SHP77 (cell line): ENCODE measurements at places on chromosomes 2 and 18.

GRCh38 chr2:16318474-16319195 lies 347.0 kb downstream of the CYRIA start:
- DNase-seq: no peak

DNA sequence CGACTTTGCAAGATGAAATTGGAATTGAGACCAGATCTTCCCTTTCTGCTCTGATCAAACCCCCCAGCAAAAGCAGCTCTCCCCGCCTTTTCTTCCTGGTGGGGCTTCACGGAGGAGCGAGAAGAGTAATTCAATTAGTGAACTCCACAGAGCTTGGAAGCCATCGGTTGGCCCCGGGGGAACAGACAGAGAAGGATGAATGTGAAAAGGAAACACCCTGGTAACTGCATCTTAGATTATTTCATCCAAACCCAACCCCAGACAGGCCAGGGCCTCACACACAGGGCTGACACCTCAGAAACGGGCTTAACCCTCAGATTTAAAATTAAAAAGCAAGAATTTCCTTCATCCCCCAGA lies 18.3 kb downstream of the SMAD7 start:
- no peak for DNase-seq

DNA sequence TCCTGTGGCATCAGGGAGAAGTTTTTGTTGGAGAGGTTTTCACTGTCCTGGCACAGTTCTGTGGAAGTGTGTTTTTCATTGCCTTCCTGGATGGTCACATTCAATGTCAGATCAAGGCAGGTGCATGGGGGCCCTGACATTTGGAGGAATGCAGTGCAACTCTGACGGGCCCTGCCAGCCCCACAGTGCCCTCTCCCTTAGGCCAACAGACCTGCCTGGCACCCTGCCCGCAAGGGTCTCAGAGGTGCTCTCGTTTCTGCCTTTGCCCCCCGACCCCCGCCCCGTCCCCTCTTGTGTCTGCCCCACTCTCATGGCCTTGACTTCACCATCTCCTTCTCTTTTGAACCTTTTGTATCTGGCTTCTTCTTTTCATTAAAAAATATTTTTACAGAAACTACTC lies 257.2 kb upstream of the HDAC4 start:
- DNase-seq: no peak

- DNase-seq: no peak
These were observed 77.2 kb downstream of the CD28 start for GRCh38 chr2:203783496-203784203.

DNA sequence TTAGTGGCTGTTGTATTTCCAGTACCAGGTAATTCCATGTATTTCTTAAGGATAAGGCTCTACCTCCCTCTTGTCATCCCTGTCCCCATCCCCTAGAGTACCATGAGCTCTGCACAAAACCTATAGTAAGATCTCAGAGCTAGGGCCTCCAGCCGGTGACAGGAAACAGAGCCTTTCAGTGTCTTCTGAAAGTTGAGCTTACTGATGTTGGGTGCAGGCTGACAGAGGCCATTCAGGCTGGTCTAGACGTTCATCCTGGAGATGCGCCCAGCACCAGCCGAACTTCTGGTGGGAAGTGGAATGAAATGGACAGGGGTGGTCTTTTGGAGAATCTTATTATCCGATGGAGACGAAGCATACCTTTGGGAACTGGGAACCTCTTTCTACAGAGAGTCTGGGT lies 16.7 kb upstream of the LYPD6B start:
- no peak for DNase-seq

DNA sequence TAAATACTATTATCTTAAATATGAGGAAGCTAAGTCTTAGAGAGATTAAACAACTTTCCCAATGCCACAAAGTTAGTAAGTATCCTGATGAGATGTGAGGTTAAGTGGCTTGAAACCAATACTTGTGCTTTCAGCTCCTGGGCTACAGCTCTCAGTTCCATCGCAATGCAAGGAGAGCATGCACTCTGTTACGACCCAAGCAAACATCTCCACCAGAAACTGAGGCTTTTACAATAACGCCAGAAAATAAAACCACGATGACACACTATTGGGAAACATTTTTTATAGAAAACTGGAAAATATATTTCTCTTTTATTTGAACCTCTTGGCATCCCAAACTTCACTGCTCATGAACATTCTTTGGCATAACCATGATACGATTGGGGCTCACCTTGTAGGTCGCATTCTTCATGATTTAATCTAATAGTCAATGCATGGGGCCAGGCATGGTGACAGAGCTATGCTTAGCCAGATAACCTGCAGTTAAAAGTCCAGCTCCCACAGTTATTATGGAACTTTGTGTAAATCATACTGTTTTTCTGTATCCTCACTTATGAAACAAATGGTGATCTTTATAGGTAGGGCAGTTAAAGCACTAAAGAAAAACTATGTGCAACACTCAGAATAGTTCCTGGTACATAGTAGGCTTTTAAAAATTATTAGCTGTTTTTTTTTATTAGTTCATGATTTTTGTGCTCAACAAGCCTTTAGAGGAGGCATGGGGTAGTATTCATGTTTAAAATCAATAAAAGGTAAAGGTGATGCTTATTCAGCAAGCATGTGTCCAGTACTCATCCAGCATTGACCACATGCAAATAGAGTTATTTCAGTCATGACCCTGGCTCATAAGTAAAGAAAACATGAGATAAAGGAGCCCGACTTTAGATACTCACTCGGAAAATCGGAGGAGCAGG lies 238.3 kb upstream of the TRIB2 start:
- no peak for DNase-seq

- no peak for DNase-seq
These were observed 7.4 kb downstream of the SMAD7 start for GRCh38 chr18:48943333-48943732.

GRCh38 chr2:224969633-224970260 lies 72.5 kb downstream of the DOCK10 start:
- no peak for DNase-seq

DNA sequence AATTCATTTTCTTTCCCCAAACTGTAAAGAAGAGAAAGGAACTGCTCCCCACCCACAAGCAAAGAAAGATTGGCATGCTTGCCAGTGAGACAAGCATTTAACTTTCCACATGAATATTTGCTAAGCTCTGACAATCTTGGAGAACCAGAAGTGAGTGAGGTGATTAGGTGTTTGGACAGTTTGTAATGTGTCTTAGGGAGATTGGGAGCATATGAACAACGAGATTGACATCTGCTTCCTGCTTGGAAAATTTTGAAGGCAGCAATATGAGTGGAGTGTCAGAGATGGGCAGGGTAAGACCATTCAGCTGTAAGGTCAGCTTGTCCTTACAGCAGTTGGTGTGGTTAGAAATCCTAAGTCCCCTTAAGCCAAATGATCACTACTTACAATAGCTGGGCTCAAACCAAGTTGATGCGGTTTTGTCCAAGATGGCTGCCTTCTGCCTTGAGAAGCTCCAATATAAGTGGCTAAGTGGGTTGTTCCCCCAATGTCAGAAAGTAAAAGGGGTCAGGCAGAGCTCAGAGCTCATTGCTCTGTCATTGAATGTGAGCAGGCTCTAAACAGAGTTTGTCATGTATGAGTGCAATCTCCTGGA lies 36.0 kb upstream of the GALNT5 start:
- DNase-seq: no peak

DNA sequence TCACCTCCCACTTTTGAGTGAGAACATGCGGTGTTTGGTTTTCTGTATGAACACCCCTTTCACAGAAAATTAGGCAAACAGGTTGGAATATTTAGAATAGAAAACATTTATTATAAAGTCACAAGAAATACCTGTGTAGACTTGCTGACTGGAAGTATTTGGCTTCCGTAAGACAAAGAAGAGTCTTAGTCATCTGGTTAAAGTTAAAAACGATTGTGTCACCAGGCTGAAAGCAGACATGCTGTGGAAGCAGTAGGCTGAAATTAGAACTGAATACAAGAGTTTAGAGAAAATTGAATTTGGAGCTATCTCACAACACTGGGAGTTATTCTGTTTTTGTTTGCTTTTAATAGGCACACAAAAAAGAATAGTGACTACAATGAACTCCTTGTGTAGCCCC lies 16.2 kb upstream of the CLASP1 start:
- no peak for DNase-seq

- no peak for DNase-seq
These were observed 19.7 kb downstream of the RASGRP3 start for GRCh38 chr2:33496150-33496549.

DNA sequence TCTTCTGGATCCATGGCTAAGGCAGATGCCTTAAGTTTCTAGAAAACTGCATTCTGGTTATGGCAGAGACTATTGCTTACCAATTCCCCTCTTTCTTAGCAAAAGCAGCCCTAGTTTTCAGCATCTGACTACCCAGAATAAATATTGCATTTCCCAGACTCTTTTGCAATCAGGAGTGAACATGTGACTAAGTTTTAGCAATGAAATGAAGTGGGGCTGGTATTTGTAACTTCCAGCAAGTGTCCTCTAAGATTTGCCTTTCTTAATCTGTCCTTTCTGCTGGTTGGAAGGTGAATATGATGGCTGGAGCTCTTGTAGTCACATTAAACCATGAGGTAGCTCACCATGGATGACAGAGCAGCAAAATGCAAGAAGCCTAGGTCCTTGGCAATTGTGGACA lies 132.9 kb upstream of the PKDCC start:
- DNase-seq: no peak

DNA sequence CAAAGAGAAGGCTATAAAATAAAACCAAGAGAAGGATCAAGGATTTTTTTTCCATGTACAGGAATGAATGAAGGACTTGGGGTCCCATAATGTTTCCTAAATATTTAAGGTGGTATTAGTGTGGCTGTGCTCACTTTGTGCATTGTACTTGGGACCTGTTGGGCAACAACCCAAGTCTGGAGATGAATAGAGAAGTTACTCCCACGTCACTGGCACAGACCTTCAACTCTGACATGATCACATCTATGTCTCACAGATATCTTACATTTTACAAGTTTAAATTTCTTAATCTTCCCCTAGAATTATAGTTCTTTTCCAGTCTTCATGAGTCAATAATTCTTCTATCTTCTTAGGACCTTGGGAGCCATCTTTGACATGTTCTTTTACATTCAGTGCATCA lies 133.4 kb downstream of the PLCL1 start:
- no peak for DNase-seq

DNA sequence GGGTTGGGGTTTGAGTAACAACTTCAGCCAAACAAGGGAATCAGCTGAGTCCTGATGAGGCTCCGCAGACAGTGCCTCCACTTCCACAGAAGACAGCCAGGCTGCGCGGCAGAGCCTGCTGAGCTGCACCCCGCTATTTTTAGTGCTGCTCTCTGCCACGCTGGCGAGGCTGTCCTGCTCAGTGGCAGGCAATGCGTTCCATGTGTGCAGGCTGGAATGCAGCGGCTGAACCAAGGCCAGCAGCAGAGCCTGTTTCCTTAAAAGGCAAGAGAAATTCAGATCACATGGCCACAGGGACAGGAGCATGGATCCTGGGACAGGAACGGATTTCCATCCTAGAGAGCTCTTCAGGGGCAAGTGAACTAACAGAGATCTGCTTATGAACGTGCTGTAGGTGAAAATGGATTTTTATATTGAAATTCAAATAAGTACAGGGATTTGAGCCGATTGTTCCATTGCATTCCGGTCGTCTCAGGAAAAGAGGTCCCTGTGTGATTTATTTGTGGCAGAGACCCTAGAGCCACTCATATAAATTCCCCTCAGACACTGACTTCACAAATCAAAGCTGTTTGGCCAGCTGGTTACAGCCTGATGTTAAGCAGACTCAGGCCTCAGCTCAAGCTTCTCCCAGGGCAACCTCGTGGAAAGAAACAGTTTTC lies 98.7 kb downstream of the COL6A3 start:
- no peak for DNase-seq

DNA sequence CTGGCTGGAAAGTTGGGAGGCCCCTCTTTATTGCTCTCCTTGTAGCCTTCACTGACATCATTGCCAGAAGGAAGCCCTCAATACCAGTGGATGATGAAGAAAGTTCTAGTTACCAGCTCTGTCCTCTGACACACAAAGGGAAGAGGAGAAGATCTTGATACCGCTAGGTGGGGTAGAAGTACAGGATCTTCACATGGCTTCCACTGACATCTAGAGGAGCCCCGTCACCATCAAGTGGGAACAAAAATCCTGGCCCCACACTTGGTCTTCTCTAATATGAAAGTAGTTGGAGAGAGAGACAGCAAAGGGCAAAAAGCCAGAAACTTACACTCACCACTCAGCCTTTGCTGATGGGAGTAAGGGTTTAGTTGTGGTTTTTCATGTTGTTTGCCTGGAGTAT lies 12.4 kb downstream of the XIRP2 start:
- no peak for DNase-seq

DNA sequence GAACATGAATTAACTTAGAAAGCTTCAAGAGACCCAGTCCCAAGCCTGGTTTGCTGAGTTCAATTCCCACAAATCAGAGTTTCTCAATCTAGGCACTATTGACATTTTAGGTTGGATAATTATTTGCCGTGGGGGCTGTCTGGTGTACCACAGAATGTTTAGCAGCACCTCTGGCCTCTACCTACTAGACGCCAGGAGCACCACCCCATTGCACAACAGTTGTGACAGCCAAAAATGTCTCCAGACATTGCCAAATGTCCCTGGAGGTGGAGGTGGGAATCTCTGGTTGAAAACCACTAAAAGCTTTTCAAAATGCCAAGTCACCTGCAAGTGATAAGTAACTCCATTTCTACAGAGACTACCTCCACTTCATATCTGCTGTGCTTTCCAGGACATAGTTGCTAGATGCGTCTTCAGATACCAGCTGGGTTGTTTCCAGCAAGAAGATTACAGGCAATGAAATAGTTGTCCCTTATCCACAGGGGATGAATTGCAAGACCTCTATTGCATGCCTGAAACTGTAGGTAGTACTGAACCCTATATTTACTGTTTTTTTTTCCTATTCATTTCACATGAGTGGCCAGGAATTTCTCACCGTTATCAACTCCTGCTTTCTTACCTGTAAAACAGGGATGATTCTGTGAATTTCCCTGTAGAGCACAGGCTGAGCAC lies 554.3 kb downstream of the ZEB2 start:
- DNase-seq: no peak

- DNase-seq: peak; percentile 91
These were observed 314.5 kb upstream of the CHAC2 start for GRCh38 chr2:53452957-53453748.
